ENCODE measurements at places on chromosomes 6 and 20.
A peak's percentile ranks its signal among the peaks of the same experiment; 100 is the strongest.

- H3K4me3 ChIP-seq = no peak overlapping the region
- no peaks in the 10 kb centered on the region for H3K36me3 ChIP-seq
- no peak overlapping the region for H3K27ac ChIP-seq
- H3K27me3 ChIP-seq = no peaks in the 10 kb centered on the region
- DNase-seq = no peak
These were observed 13.1 kb downstream of the CD93 start for GRCh38 chr20:23072892-23073586.

DNA sequence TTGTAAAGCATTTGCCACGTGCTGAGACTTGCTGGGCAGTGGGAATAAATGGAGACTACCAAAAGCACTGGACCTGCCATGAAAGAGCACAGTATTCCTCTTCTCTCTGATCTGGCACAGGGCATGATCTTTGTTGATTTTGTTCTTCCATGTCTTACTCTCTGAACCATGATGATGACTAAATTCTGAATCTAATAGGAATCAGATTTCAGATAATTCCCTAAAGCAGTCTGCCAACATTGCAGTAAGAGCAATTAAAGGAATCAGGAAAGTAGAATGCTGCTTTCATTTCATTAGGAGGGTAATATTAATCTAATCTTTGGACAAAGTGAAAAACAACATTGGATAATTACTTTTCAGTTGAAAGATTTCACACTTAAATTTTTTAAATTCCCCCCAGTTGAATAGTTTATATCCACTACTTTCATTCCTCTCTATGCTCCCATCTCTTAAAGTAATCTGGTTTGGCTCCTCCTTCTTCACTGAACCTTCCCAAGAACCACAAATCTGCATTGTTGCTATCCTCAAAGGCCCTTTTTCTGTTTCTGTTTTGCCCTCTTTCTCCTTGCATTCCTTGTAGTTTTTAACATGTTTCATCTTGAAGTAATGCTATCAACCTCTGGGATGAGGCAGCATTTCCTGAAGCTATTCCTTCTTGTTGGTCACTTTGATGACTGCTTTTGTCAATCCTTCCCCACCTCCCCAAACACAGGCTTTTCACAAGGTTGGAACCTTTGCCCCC is 243.2 kb upstream of the TENT5A start:
- no peak for DNase-seq
- no peak overlapping the region for H3K4me3 ChIP-seq
- H3K27me3 ChIP-seq = peaks cover 2% of the 10 kb centered on the region
- no peak overlapping the region for H3K27ac ChIP-seq
- no peaks in the 10 kb centered on the region for H3K36me3 ChIP-seq
- peaks cover 2% of the 10 kb centered on the region for H3K4me1 ChIP-seq

DNA sequence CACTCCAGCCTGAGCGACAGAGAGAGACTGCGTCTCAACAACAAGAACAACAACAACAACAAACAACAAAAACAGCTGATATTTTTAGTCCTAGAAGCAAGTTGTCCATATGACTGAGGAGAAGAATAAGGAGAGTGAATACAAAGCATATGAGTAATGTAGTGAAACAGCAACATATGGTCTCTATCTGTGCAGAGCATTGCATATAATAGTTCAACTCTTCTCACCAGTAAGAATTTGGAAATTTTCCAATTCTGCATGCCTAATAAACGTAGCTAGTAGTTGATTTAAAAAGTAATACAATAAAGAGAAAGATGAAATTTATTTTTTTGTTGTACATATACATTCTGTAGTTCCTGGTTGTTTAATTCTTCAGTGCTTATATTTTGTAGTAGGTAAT is 129.7 kb upstream of the FAM83B start:
- H3K27me3 ChIP-seq = no peaks in the 10 kb centered on the region
- no peak for DNase-seq
- H3K27ac ChIP-seq = no peak overlapping the region
- no peaks in the 10 kb centered on the region for H3K4me1 ChIP-seq

- no peak for DNase-seq
- no peak overlapping the region for H3K4me3 ChIP-seq
- no peaks in the 10 kb centered on the region for H3K36me3 ChIP-seq
- H3K27me3 ChIP-seq = no peaks in the 10 kb centered on the region
- peaks cover 15% of the 10 kb centered on the region for H3K4me1 ChIP-seq
These were observed 84.0 kb upstream of the SLC22A16 start for GRCh38 chr6:110560239-110561007.

DNA sequence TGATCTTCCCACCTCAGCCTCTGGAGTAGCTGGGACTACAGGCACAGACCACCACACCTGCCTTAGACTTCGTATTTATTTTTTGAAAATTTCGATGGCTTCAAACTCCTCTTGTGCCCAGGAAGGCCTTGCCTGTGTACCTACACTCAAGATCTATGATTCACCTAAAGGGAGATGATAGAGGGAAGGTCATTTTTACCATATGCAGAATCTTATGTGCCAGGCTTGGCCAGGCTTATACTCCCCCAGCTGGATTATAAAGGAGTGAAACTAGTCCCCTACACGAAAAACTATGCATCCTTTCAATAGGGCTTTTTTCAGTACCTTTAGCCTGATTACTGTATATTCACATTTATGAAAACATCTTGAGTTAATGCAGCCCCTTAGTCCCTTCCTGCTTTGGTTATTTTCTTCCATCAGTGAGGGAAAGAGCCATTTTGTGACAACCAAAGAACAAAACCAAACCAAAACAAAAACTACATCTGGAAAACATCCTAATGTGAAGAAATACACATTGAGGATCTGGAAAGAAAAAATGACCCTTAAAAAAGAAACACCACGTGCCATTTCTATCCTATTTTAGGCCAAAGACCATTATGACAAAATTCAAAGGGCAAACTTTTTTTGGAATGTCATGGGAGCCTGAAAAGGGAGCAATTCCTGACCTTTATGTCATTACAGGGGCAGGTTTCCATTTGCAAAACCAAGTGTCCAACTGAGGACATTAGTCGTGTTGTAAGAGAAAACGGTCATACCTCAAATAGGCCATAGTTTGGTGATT is 34.7 kb downstream of the RIPOR2 start:
- H3K4me1 ChIP-seq = peaks cover 87% of the 10 kb centered on the region
- DNase-seq = no peak
- H3K27ac ChIP-seq = peak overlapping the region; percentile 85
- H3K4me3 ChIP-seq = peak overlapping the region; percentile 57
- H3K36me3 ChIP-seq = peaks cover 21% of the 10 kb centered on the region
- H3K27me3 ChIP-seq = no peaks in the 10 kb centered on the region

DNA sequence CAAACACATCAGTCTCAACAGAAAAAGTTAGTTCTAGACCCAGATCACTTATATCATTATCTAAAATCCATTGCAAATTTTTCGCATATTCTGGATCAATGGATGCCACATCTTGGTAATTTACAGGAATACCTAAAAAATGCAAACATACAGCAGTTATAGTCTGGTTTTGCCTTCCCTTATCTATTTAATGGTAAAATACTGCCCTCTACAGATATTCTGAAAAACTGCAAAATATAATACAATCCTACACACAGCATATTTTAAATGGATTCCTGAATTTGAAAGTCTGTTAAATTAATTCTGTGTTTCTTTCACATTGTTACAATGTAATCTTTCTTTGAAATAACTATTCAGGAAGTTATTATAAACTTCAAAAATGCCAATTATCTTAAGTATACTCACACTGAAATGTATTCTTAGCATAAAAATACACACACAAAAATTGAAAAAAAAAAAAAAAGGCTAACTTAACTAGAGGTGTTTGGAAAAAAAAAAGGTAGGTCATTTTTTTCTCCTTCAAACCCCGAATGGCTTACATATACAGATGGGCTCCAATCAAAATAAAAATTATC is 88.4 kb downstream of the HACE1 start:
- no peak for DNase-seq
- H3K27ac ChIP-seq = no peak overlapping the region
- no peaks in the 10 kb centered on the region for H3K4me1 ChIP-seq
- H3K36me3 ChIP-seq = peaks cover 7% of the 10 kb centered on the region
